NCI-H226 (cell line): ENCODE measurements at places on chromosomes 12 and 14.

- DNase-seq: no peak
Observed at GRCh38 chr14:100138082-100138787, 21.2 kb downstream of the DEGS2 start.

DNA sequence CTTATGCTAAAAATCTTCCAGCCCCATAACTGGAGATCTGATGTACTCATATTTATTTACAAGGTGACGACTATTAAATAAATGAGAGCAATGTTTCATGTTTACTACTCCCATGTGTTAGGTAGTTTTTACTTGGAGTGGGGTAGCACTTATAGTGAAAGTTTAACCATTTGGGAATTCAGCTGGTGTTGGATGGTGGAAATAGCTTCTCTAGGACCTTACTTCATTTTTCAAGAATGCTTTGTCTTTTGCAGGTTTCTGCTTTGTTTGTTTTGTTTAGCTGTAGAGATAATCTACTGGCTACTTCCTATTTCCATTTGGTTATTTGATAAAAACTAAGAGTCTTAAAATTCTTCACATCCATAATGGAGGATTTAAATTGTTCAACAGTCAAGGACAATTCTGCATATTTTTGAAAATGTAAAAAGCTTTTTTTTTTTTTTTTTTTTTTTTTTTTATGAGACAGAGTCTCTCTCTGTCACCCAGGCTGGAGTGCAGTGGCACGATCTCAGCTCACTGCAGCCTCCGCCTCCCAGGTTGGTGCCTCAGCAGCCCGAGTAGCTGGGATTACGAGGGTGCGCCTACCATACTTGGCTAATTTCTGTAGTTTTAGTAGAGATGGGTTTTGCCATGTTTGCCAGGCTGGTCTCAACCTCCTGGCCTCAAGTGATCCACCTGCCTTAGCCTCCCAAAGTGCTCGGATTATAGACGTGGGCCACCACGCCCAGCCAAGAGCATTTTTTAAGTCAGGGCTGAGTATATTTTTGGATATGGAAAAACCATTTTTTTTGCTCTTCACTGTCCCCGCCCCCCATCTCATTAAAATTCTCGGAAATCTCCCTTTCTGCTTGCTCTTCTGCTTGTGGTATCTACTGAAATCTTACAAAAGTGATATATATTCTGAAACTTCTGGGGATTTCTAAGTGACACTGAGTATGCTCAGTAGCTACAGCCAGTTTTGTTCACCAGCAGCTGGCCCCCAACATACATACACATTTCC lies 1.4 kb upstream of the ABCD2 start:
- no peak for DNase-seq

GRCh38 chr12:93127107-93127560 lies 198.0 kb upstream of the EEA1 start:
- no peak for DNase-seq

DNA sequence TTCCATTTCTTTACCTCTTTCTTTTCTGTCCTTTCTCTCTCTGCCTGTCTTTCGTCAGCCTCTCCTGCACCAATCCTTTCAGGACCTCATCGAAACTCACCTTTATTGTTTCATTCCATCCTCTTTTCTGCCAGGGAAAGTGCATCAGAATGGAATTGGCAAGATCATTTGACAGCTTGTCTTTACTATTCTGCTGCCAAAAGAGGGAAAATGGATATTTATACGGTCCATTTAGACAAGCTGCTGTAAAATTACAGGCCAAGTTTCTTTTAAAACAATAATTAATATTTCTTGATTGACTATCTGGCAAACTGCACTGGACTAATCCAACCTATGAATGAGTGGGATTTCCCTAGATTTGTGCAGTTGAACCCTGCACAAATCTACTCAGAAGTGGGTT lies 7.6 kb upstream of the SRGAP1 start:
- DNase-seq: no peak

- no peak for DNase-seq
Observed at GRCh38 chr14:51727526-51727925, 75.8 kb downstream of the FRMD6 start.

DNA sequence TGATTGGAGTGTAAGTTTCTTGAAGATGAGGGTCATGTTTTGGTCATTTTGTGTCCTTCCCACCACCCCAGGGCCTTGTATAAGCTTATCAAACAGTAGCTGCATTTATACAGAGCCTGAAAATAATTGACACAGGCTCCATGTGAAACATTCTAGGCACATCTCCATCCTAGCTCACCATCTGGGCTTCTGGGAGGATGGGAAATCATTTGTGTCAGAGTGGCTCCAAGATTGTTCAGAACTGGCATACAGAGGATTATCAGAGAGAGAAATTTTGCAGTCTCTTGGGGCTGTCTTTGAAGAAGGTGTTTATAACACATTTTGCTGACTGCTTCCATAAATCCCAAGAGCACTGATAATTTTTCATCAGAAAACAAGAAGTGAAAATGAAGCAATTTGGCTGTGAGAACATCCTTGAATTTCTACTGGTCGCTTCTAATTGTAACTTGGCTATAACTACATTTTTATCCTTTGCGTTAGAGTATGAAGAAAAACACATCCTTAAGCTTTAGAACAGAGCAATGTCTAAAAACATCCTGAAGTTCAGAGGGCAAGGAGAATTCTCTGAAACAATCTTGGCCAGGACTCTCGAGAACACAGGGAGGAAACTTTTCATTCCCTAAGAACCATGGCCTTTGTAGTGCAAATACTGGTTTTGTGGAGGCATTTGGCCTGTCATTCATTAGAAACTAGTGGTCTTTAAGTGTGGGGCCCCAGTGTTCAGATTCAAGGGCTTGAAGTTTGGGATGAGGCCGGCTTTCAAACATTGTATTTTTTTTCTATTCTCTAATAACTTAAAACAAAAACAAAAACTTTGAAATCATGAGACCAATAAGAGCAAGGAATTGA lies 151.1 kb downstream of the DACT1 start:
- no peak for DNase-seq

GRCh38 chr14:45051896-45052295 lies 32.0 kb upstream of the PRPF39 start:
- DNase-seq: no peak

DNA sequence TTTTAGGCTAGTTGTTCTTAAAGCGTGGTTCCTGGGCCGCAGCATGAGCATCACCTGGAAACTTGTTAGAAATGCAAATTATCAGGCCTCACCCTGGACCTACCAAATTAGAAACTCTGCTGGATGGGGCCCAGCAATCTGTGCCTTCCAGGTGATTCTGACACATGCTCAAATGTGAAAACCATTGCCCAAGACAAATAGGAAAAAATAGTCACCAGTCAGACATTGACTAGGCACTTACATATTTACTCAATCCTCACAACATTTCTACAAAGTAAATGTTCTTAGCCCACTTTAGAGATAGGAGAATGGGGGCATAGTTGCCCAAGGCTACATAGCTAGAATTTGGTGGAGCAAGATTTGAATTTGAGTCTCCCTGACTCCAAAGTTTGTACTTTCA lies 3.3 kb downstream of the CELA1 start:
- no peak for DNase-seq
